Amniotic epithelial cell (primary cell): ENCODE measurements at places on chromosomes 2 and 18.

DNA sequence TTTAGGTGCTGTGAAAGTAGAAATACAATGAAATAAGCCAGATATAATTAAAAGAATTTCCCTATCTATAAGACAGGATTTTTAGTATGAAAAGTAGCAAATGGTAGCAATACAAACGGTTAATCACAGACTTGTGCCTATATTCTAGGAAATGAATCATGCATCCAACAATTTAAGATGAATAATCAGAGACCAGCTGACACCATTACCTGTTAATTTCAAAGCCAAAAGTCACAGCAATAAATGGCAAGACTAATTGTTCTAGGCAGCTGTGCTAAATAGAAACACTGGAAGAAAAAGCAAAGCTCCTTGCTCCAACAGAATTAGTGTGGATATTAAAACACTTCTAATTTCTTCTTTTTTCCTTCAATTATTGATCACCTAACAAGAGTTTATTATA is 35.1 kb upstream of the MPP4 start:
- no peak for DNase-seq

DNA sequence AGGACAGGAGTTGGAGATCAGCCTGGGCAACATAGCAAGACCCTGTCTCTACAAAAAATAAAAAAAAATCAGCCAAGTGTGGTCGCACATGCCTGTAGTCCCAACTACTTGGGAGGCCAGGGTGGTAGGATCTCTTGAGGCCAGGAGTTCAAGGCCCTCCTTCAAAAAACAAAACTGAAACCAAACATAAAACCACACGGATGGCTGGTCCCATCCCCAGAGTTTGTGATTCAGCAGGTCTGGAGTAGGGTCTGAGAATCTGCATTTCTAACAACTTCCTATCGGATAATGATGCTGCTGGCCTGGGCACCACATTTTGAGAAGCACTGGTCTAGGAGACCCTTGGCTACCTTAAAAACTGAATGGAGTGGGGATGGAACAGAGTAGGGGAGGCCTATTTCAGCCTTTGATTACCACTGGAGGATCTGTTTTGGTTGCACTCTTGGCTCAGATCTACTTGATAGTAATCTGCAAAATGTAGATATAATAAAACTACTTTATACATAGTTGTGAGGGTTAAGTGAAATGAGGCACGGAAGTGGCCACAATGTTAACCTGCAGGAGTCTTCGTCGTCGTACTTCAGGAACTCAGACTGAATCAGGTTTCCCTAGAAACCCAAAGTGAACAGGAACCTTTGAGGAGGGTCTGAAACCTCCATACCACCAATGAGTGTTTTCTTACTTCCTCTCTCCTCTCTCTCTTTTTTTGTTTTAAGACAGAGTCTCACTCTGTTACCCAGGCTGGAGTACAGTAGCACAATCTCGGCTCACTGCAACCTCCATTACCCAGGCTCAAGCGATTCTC is 25.5 kb upstream of the NFE2L2 start:
- DNase-seq: no peak

GRCh38 chr18:2244641-2245040 is 326.7 kb downstream of the METTL4 start:
- DNase-seq: no peak

DNA sequence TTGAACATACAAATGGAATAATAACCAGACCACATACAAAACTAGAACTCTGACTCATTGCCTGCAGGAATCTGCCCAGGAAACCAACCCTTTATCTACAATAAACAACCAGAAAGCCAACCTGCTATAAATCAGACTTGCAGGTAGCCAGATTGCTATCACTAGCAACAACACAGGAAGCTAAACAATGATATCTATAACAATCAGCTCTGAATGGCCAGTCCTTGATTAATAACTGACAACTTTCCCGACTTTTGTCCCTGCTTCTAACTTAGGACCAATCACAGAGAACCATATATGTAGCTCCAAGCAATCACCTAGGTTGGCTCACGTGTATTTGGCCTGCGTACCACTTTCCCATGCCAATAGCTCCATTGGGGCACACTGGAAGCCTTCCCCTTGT is 470.8 kb downstream of the RIT2 start:
- no peak for DNase-seq

GRCh38 chr2:237665713-237666143 is 38.3 kb downstream of the LRRFIP1 start:
- no peak for DNase-seq
